ENCODE measurements at places on chromosomes 12 and 14. TPM values are rescaled to one million over a fixed set of nuclear protein-coding genes. Genes with fewer than 3 reads are reported as not detected.

The RNF212B gene
- total RNA-seq = not detected

The GPX2 gene
- not detected for total RNA-seq

The KRT2 gene
- not detected for total RNA-seq

The PLEKHD1 gene
- total RNA-seq = under 0.01 TPM

The PRB3 gene
- not detected for total RNA-seq

The MIPOL1 gene
- total RNA-seq = 9.0 TPM
